NCI-H1048 (cell line): ENCODE measurements at places on chromosomes 12 and 14.

DNA sequence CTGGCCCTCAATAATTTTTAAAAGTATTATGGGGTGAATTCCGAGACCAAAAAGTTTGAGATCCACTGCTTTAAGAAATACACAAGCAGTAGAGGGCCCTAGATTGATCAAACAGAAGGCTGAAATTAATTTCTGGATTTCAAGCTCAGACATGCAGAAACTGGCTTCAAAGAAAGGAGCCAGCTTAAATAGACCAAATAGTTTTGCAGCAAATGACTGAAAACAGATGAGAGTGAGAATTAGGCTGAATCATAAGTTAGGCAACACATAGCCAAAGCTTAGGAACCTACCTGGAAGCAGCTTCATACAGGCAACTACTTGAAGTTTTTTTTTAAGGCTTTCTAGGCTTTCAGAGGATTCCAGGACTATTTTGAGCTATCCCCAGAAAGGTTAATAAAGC lies 12.4 kb downstream of the ATF7 start:
- DNase-seq, result no peak

DNA sequence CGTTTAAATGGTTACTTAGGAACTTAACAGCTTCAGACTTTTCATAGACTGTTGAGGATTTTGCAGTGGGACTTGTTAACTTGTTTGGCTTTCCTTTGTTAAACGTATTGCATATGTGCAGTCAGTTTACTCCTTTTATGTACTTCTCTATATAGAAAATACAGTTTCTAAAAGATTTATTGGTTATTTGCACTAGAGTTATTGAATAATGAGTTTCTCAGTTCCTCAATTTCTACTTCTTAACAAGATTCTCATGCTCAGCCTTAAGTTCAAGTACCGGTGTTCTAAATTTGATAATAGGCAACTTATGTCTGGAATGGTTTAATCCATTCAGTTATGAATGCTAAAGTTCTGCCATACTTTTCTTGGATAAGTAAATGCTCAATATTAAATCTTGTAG lies 919 bp downstream of the PSMA3 start:
- DNase-seq, result no peak

DNA sequence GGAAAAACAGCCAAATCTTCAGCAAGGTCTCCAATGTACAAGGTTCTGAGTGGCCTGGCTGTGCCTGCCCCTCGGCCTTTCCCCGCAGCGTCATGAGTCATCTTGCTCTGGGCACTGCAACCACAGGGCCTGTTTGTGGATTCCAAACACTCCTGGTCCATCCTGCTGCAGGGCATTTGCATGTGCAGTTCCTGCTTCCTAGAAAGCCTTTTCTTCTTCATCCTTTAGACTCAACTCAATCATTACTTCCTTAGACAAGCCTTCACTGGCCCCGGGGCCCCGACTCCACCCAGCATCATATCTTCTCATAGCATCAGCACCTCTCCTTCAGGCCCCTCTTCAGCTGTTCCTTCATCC lies 101.8 kb upstream of the EGLN3 start:
- no peak for DNase-seq

DNA sequence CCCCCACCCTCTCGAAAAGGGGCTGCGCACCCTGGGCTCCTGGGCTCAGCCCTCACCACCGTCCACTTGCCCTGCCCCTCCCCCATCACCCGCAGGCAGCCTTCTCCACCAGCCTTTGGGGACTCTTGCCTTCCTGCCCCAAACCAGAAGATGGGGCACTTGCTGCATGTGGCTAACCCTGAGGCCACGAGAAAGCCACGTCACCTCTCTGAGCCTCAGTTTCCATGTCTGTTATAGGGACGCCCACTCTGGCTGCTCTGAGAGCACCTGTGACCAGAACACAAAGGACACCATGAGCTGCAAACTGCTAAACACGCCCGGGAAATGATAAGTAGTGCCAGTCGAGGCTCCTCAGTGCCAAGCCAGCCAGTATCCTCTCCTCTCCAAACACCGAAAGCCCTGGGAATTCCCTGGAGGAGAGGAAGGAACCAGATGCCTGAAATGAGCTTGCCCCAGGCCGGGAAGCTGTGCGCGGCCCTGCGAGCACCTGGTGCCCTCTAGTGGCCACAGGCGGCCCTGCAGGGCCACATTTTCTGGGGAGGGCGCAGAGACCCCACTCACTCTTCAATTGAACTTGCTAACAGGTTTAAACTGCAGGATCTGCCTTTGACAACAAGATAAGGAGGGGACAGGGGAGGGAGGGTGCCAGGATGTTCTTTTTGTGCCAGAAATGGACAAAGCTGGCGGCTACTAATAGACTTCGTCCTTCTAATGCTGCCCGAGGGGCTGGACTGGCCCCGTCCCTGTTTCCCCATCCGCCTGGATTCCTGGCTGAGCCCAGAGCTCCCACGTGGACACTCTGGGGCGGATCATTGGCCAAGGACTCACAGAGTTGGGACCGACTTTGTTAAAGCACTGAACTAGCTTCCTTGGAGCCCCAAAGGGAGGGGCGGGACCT lies 10.2 kb upstream of the SERPINA9 start:
- no peak for DNase-seq

DNA sequence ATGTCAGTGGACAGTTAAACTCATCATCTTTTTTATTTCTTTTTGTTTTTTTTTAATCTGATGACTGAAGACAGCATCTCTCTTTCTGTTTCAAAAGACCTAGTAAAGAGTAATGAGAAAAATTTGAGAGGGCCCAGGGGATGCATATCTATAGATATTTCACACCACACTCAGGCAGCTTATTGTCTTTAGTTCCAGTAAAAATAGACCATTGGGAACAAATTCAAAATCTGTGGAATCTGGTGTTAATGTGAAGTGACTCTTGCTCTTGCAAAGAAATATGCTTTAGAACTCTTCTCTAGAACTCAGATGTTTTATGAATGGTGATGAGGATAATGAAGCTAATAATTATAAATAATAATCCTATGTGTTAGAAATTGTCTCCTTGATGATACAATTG lies 214.5 kb upstream of the ATP2B1 start:
- DNase-seq, result no peak
